ENCODE measurements at places on chromosomes 3 and 15.

DNA sequence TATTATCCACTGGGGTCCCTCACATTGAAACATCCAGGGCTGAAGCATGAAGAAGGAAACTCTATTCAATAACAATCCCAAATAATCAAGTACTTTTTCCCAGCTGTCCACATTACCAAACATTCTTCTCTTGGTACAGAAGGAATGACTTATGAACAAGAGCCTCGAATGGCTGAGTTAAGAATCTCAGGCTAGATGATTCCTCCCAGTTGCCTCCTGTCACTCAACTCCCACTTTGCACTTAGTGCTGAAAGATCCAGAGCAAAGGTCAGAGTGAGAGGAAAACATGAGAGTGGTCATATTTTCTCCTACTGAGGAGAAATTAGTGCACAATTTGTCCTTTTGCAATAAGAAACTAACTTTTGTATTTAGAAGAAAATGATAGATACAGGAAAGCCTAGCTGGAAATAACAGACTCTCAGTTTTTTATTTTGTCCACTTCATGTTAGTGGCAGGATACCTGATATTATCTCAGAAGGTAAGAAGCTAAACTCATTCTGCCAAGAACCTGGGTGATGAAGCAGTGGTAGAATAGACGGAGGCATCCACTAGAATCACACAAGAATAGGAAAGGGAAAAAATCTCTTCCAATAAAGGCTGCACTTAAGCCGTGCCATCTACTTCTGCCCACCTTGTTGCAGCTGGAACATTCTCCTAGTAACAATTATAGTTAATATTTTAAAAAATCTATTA lies 46.2 kb downstream of the GADL1 start:
- DNase-seq: no peak

GRCh38 chr3:166071831-166072230 lies 234.6 kb upstream of the BCHE start:
- no peak for DNase-seq

DNA sequence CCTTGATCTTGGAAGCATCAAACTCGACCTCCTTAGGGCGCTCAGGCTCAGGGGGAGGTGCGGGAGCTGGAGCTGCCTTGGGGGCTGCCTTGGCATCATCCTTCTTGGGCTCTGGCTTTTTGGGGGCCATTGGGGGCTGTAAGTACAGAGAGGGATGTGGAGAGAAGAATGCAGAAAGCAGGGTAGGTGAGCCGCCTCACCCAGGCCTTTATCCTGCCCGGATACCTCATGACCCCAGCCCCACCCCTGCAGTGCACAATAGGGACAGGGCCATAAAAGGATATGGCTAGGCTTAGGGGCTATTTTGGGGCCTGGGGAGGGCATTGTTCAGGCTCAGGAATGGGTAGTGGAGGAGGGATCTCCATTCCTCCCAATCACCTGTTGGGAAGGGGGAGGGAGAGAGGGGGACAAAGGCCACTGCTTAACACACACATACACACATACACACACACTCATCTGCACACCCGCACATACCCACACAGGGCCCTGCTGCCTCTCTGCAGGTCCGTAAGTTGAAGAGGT lies at the start of gene MYL3:
MYL3 (minus strand) TSS at position 184 of the 522 bp plus-strand sequence; CDS start at position 130, 54 bp downstream.
- no peak for DNase-seq

- DNase-seq: no peak
Measured at GRCh38 chr3:178761024-178761423, 224.8 kb downstream of the KCNMB2 start.

DNA sequence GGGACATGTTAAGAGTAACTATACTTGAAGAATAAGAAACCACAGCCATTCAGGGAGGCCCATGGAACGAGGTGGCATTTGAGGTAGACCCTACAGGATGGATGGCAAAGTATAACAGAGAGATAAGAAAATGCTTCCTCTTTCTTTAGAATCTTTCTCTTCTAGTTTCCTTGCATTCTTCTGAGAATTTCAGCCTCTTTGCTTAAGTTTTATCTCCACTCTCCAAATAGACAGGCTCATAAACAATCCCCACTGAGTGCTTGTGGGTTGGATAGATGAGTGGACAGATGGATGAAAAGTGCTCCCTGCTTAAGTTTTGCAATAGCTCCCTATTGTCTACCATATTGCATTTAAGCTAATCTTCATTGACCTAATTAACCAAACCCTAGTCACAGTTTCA lies 103.7 kb downstream of the MEX3B start:
- DNase-seq: no peak

DNA sequence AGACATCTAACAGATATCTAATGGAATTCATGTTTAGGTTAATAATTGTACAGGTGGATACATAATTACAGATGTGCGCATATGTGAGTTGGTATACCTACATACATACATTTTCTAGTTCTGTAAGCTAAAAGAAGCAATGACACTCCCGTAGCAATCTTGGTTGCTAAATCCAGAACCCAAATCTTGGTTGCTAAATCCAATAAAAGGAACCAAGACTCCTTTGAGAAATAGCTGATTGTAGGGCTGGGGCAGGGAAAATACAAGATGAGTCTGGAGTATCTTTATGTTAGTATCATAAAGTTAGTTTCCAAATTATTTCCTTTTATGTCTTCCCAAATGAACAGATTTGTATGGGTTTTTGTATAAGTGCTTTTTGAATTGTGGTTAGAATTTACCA lies 135.2 kb downstream of the TMCC1 start:
- DNase-seq: no peak

DNA sequence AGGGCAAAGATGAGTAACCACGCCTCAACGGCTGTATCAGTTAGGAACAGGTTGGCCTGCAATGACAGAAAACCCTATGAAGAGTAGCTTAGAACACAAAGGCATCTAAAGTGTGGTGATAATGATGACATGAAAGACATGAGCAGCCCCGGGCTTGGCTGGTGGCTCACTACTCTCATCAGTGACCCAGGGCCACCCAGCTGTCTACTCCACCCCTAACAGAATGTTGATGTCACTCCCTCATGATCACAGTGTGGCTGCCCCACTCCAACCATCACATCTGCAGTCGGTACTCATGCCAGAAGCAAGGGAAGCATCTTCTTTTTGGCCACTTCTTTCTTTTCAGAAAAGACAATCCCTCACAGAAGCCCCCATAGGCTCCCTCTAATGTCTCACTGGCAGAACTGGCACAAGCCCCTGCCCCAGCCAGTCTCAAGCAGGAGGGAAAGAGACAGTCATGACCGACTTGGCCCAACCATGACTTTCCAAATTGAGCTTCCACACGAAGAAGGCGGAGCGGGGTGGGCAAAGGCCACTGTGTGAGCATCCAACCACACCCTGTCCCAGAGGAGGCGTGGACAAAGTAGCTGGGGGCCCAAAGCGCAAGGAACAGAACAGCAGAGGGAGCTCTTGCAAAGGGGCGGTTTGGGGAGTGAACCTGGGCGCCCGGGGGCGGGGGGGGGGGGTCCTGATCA lies 72.0 kb upstream of the IQSEC1 start:
- DNase-seq: no peak

DNA sequence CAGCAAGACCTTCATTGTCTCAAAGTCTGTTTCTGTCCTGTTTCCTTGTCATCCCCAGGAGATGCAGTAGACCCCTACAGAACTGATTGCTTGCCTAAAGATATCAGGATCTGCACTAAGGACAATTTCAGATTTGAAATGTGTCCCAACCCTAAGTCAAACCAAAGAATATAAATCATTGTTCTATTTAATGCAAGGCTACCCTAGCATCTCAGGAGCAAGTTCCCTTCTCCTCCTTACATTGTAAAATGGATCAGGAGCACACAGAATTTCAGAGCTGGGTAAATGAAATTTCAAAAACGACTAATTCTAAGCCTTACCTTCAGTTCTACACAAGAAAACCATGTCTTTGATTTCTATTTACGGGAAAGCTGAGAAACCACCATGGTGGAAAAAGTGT lies 360.9 kb upstream of the KCNH8 start:
- no peak for DNase-seq
